ENCODE measurements at places on chromosomes 7 and 10. TPM values are rescaled to one million over a fixed set of nuclear protein-coding genes. Genes with fewer than 3 reads are reported as not detected.

The CSGALNACT2 gene
- 17.4 TPM for total RNA-seq

The EGFR gene
- 137 TPM for total RNA-seq

The MMS19 gene
- total RNA-seq, result 38.2 TPM

The SNX13 gene
- 32.9 TPM for total RNA-seq

The EBLN1 gene
- not detected for total RNA-seq

The CTNNA3 gene
- not detected for total RNA-seq

The CPXM2 gene
- total RNA-seq, result under 0.01 TPM

The WDFY4 gene
- total RNA-seq, result under 0.01 TPM

The ATP6V0E2 gene
- total RNA-seq, result 2.6 TPM

The MSS51 gene
- total RNA-seq, result 0.90 TPM

The NCF1 gene
- 3.2 TPM for total RNA-seq

All from bronchial epithelial cell (primary cell).